HCT116 (cell line): ENCODE measurements at places on chromosomes 2 and 18.

DNA sequence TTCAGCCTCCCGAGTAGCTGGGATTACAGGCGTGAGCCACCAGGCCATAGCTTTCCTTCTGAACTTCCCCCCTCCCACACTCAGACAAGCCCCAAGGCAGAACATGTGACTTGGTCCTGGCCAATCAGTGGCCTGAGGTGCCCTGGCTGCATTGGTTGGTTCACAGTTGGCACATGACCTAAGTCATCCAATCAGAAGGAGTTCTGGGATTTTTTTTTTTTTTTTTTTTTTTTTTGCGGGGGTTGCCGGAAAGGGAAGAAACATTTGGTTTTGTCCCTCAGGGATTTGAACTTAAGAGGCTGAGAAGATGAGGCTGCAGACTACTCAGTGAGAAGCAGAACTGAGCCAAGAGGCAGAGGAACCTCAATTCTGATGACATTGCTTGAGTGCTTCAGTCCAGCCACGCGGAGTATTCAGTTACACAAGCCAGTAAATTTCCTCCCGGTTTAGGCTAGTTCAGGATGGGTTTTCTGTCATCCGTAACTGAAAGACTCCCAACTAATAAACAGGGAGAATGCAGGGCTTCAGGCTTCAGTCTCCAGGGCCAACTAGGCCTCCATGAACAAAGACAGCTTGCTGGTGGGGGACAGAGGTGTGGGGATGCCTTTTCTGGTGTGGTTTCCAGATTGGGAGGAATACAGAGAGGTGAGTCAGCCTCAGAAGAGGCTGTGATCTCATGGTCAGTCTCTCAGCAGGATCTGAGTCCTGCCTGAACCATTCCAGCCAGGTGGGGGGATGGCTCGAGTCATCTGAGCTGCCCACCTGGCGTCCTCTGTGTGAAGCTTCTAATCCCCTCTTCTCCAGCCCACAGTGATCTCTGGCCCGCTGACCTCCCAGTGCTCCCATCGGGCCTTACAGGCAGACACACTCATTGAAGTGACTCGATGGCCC lies 9.2 kb downstream of the PTMA start:
- DNase-seq = peak; percentile 64

DNA sequence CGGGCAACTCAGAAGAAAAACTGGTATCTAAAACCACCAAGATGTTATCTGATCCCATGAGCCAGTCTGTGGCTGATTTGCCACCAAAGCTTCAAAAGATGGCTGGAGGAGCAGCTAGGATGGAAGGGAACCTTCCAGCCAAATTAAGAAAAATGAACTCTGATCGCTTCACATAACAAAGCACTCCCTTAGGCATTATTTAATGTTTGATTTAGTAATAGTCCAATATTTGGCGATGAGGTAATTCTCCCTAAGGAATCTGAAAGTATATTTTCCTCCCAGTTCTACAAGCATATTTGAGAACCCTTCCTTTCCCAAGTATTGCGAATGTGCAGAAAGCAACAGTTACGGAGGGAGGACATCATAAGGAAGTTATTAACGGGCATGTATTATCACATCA lies 156.6 kb downstream of the KCNJ3 start:
- DNase-seq = no peak

- no peak for DNase-seq
Measured at GRCh38 chr2:45953376-45954027, 302.0 kb downstream of the PRKCE start.

DNA sequence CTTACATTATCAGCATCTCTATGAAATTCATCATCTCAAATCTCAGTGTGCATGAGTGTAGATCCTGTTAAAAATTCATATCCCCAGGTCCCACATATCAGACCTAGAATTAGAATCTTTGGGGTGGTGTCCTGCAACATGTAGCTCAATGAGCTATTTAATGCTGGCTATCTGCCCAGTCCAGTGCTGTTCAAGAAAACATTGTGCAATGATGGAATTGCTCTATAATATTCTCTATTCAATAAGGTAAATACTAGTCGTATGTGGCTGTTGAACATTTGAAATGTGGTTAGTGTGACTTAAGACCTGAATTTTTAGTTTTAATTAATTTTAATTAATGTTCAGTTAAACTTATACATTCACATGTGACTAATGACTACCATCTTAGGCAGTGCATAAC lies 127.4 kb downstream of the NOL4 start:
- DNase-seq = no peak

- no peak for DNase-seq
Measured at GRCh38 chr2:217363470-217363869, 503.6 kb upstream of the TNP1 start.

- no peak for DNase-seq
Measured at GRCh38 chr2:98269830-98270229, 76.4 kb upstream of the CNGA3 start.

DNA sequence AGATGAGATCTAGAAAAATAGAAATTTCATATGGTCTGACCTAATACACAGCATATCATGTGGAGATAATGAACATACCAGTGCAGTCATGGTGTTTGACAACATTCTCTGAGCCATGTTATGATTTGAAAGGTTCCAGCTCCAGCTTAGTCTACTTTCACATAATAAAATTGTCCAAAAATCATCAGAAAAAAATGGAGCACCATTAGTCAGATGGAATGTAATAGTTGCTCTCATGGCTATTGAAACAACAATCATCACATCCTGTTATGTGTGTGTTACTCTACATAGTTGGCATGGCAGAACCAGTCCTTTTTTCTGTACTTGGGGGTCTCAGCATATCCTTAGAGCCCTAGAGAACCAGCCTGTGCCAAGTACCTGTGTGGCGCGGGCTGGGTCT lies 678.9 kb upstream of the FANCL start:
- no peak for DNase-seq

DNA sequence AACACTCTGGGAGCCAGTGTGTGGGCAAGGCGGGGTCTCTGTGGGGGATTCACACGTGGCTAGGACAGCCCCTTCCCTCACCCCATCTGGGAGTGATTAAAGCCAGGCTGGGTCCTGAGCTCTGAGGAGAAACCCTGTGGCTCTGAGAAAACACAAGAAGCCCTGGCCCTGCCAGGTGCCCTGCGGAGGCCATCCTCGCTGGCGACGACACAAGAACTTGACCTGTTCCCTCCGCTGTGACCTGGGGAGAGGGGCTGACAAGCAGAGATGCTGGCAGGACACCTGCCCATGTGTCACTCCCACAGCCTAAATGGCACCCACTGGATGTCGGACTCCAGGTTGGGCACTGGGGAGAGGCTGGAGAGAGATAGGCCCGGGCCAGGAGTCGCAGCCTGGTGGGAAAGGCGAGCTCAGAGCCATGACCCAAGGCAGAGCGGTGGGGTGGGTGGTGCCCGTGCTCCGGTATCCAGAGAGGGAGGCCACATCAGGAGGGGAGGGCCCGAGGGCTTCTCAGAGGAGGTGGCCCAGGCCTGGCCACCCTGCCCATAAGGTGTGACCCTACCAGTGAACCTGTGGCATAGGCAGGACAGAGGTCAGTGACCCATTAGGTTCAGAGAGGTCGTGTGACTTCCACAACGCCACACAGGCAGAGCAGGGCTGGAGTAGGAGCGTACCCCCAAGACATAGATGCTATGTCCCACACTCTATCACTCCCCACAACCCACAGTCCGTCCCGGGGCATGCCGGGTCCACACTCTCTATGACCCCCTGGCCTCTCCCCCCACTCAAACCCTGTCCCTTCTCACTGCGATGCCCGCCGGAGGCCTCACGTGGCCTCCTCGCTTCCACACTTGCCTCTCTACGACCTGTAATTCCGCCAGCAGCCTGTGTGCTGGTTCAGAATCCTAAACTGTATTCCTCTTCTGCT lies 59.4 kb upstream of the HPCAL1 start:
- DNase-seq = no peak

DNA sequence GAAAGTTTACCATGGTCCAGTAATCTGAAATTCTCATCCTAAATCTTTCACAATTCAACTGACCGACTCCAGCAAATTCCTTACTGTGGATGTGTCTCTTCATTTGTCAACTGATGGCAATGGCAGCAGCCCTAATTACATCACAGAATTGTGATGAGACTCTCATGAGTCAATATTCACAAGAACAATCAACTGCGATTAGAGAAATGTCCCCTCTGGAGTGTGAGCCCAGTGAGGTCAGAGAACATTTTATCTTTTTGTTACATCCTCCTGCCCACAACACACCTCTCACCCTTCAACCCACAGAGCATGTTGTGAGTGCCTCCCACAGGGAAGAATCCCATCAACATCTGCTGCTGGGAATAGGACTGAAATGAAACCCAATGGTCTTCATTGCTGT lies 73.6 kb downstream of the CD226 start:
- no peak for DNase-seq
